Effector memory CD4-positive, alpha-beta T cell (primary cell): ENCODE measurements at places on chromosomes 1 and 21.

- no peak for DNase-seq
Measured at GRCh38 chr1:201468501-201468843, 516 bp downstream of the PHLDA3 start.

- no peak for DNase-seq
Measured at GRCh38 chr1:240501115-240501514, 110.8 kb downstream of the GREM2 start.

DNA sequence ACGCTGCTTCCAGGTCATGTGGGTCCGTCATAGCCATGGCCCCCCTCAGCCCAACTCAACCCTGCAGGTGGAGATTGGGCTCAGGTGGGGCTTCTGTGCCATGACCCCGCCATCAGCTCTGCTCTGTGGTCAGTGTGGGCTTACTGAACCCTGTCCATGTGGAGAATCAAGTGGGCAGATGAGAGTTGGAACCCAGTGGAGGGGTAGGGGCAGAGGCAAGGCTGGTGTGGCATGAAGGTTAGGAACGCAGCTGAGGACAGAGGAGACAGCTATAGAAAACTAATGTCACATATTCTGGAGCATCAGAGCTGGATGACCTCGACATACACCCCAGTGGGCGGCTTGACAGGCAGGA, 355.9 kb downstream of the PTPRU start:
- DNase-seq, result no peak

DNA sequence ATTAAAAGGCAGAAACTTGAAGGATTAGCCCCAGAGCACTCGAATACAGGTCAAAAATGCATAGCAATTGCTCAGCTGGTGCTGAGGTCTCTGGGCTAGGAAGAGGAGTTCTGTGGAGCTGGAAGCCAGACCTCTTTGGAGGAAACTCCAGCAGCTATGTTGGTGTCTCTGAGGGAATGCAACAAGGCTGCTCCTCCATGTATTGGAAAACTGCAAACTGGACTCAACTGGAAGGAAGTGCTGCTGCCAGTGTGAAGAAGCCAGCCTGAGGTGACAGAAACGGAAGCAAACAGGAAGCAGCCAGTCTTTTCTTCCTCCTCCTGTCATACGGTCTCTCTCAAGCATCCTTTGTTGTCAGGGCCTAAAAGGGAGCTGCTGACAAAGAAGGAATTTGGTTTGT, 233.4 kb upstream of the FGGY start:
- no peak for DNase-seq

GRCh38 chr1:244112041-244112440, 61.0 kb downstream of the ZBTB18 start:
- no peak for DNase-seq

DNA sequence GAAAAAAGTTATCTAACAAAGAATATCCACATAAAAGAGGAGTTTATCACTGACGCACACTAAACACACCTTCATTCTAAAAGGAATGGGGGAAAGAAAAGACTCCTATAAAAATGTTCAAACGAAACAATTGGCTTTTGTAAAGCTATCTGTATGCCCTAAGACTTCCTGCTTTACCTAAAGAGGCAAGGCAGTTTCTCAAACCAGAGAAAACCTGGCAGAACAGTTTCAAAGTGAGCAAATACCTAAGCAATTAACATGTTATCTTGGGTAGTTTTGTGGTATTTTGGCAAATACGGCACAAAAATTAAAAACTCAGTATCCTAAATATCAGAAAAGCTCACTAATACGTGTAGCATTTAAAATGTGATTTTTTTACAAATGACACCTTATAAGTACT, 1.9 kb downstream of the PUM1 start:
- DNase-seq, result no peak

- DNase-seq, result no peak
Measured at GRCh38 chr1:54403808-54404261, 2.4 kb downstream of the SSBP3 start.

DNA sequence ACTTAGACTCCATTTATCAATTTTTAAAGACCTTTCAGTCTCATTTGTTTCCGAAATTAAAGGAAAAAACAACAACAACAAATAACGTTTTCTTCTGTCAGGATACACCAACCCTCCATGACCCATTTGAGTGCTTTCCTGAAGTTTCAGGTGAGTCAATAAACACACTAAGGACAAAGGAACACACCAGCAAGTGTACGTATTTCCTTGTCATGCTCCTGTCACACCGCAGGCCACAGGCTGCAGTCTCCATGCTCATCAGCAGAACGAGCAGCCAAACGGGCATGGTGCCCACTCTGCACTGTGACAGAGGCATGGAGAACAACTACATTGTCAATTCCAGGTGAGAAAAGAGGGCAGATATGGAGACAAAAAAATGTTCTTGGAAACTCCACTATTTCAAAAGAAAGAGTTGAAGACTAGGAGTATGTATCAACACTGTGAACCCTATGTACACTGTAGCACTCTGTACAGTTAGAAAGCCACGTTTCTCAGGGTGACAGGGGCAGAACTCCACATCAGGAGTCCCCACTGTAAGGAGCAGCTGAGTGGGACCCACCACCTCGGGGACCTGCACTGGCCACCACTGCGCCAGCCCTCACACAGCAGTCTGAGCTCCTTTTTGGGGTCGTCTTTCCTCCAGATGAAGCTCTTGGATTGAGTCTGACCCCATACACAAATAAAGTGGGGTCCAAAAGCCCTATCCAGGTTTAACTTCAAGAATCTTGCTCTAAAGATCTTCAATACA, 2.6 kb downstream of the PTTG1IP start:
- DNase-seq, result no peak

- no peak for DNase-seq
Measured at GRCh38 chr1:154306151-154306550, 14.7 kb upstream of the AQP10 start.

GRCh38 chr1:70210820-70211219, 5.4 kb upstream of the LRRC40 start:
- no peak for DNase-seq

GRCh38 chr1:160134791-160135572, 16.4 kb upstream of the ATP1A4 start:
- no peak for DNase-seq

- DNase-seq, result no peak
Measured at GRCh38 chr1:202810193-202810614, 550 bp upstream of the PCAT6 start.
